ENCODE measurements at places on chromosomes 2 and 18.
A peak's percentile ranks its signal among the peaks of the same experiment; 100 is the strongest.

- no peak for DNase-seq
Observed at GRCh38 chr2:199693861-199694260, 157.1 kb downstream of the FTCDNL1 start.

DNA sequence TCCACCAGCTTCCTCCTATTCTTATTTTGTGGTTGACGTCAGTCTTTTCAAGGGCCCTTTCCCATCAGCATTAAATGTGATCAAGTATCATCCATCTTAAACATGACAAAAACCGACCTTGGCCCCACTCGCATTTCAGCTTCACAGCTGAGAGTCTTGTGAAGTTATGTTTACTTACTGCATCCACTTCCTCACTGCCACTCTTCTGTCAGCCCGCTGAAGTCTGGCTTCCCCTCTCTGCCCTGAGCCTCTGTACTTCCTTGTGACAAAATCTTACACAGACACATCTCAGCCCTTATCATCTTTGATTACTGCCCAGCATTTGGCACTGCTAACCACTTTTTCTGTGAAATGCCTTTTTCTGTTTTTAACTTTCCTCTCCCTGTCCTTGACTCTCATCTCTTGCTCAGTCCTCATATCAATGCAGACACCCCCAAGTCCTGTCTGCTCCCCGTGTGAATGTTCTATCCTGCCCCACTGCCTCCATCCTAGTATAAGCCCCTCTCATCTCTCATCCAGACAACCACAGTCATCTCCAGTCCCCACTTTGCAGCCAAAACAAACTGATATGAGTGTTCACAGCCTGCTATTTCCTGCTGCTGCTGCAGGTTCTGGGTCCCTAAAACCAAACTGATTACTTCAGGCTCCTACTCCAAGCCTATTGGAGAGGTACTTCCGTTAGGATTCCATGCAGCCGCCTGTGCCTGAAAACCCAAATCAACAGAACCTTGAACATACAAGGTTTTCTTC is 31.4 kb downstream of the FOSL2 start:
- peak; percentile 45 for DNase-seq

DNA sequence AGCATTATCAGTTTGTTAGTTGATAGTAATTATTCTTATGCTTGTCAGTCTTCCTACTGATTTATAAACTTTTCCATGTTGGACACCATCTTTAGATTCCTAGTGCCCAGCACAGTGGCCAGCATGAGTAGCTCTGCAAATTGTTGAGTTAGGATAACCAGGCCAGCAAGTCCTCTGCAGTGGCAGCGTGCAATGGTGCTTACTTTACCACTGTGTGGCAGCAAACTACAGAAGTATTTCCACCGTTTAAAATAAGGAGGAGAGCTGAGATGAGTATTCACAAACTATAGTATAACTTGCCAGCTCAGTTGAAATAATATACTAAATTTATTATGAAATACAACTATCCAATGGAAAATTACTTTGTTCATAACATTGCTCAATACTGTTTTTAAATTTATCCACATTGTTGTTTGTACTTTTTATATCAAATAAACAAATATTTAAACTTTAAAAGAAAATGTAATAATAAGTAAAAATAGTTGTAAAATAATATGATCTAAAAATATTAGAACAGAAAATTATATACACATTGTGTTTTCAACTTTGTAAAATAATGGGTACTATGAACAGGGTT is 9.3 kb upstream of the THADA start:
- DNase-seq = no peak

GRCh38 chr2:159506764-159507440 is 109.4 kb downstream of the BAZ2B start:
- no peak for DNase-seq

DNA sequence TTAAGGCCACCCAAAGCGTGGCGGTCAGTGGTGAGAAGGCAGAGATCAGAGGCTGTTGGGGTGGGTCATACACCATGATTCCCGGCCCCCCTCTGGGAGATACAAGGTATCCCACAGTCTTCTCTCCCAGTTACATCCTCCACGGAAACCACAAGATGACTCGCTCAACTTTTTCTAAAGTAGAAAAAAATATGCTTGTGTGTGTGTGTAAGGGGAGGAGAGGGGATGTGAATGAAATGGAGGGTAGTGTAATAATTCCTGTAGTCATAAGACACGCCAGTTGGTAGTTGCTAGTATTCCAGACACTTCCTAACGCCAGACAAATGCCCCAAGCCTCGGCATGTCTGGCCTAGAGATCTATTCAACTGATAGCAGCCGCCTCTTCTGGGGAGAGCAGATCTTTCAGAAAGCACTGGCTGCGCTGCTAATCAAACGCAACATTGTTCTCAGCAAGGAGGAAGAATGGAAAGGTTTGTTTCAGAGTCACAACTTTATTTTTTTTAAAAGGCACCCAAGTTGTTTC is 143.5 kb downstream of the TGIF1 start:
- no peak for DNase-seq

DNA sequence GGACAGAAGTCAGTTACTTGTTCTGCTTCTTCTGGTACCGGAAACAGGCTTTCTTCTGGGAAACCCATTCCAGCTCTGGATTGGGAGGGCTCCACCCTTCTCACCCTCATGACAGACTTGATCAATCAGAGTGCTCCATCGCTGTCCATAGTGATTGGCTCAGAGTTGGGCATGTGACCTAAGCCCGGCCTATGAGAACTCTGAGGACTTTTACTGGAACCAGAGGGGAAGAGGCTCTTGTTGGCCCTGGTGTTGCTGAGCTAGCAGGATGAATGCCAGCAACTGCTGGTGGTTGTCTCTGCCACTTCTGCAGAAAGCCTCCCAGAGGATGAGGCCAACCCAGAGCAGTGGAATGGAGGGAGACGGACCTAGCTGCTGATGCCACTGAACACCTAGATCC is 33.3 kb downstream of the TMEM37 start:
- DNase-seq = no peak

- no peak for DNase-seq
Observed at GRCh38 chr2:222916229-222917197, 55.7 kb downstream of the ACSL3 start.

GRCh38 chr18:8756571-8756970 is 51.2 kb downstream of the MTCL1 start:
- DNase-seq = no peak

Data from T-cell (primary cell).